ENCODE measurements at places on chromosomes 2 and 18. TPM values are rescaled to one million over a fixed set of nuclear protein-coding genes. Genes with fewer than 3 reads are reported as not detected.

GRCh38 chr18:44921974-44922373 is 241.3 kb downstream of the SETBP1 start:
- DNase-seq = no peak

ARHGAP15 gene
- 33.8 TPM for total RNA-seq

DNA sequence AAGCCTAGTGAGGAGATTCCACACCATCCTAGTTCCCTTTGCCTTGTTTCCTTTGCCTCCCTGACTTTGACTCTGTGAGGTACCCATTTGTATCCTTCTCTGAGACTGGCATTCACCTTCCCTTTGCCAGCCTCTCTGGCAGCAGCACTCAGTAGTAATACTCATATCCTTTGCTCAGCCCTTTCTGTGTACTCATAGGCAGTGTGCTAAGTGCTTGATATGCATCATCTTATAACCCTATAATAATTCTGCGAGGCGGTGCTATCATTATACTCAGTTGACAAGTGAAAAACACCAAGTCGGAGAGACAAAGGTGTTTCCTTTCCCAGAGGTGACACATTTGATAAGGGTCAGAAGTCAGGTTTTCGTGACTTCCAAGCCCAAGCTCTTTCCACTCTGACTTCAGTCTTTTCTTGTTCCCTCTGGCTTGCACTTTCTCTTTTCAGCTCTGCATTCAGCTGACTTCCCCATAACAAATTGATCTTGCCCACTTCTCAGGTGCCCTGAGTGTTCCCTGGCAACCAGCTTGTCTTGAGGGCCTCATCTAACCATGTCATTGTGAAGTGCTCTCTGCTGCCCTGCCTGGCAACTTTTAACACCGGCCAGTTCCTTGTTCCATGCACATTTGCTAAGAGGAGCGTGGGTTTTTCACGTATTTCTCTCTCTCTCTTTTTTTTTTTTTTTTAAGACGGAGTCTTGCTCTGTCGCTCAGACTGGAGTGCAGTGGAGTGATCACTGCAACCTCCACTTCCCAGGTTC is 94.5 kb upstream of the UPP2 start:
- no peak for DNase-seq

PLGLB2 gene
- total RNA-seq = 2.2 TPM

DNA sequence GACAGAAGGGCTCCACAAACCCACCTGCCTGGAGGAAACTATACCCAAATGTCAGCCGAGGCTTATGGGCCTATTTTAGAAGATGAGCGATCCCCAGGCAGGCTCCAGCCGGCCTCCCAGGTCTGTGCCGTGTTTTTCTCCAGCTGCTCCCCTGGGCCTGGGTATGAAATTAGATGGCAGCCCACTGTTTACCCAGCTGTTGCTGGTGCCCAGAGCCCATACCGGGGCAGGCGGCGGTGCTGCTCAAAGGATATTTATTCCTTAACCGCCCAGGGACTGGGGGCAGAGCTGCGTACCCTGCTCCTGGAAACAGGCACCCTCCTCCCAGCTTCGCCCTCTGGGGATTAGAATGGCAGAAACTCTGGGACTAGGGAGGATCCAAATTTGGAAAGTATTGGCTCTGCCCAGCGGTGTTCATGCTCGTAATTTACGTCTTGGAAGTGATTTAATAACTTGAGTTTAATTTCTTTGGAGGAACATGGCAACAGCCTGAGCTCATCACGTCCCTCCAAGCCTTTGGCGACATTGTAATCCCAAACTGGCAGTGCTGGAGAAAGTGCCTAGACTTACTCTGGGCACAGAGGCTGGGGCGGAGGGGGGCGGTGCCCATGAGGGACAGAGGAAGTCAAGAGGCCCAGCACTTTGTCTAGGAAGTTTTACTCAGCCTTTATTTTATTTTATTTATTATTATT is 199.2 kb downstream of the KLHL29 start:
- no peak for DNase-seq

CRYGD gene
- not detected for total RNA-seq

- no peak for DNase-seq
Observed at GRCh38 chr2:23312996-23313606, 71.9 kb upstream of the KLHL29 start.

DNA sequence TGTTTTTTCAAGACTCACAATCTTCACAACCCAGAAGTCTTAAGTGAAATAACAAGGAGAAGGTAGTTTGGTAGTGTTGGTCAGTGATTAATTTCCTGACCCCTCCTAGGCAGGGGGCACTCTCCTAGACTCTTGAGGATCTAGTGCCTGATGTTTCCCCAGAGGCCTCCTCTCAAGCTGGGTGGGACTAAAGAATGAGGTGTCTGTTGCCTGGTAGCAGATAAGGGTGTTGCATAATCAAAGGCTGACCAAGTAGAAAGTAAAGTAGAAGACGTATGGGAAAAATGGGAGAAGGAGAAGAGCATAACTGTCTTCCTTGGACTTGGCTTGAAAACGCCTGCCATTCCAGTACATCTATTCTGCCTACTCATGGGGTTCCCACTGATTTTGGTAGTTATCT is 37.8 kb downstream of the VIT start:
- no peak for DNase-seq

KIAA2012 gene
- total RNA-seq = 0.10 TPM

- no peak for DNase-seq
Observed at GRCh38 chr2:224055101-224055500, 16.0 kb upstream of the SERPINE2 start.

UXS1 gene
- 26.6 TPM for total RNA-seq

DNA sequence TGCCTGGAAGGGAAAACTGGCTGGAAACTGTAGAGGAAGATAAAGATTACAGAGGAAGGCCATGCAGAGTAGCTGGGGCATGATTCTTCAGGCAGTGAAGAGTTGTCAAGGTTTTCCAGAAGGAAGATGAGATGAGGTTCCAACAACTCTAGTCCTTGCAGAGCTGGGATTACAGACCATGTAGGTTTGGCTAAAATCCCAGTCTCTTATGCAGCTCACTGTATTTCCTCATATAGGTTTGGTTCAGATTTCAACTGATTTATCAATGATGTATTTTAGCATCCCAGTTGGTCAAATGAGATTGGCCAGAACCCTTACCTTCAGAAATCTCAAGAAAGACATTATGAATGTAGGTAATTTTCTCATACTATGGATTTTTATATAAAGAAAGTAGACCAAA is 16.4 kb downstream of the FAP start:
- DNase-seq = no peak

RGPD3 gene
- 0.30 TPM for total RNA-seq

DNA sequence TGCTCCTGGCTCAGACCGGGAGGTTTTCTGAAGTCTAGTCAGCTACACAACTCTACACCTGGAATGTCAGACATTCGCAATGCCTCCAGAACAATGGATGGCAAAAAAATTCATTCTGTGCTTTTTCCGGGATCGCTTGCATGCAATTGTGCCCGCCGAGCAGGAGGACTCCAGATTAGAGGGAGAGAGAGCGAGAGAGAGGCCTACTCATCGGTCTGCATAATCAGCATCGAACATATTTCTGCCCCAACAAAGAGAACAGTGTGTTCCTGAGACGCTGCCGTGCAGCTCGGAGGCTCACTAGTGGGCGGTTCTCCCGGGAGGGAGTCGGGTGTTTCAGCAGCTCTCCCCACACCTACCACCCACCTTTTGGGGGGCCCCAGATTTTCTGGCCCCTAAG is 117.1 kb downstream of the KLHL29 start:
- DNase-seq = no peak

- DNase-seq = no peak
Observed at GRCh38 chr2:168192839-168193616, 54.4 kb downstream of the STK39 start.

POTEF gene
- total RNA-seq = not detected

GRCh38 chr2:173205375-173205774 is 129.7 kb downstream of the MAP3K20 start:
- peak; percentile 77 for DNase-seq

RBFA gene
- total RNA-seq = 33.4 TPM

FSIP2 gene
- 2.6 TPM for total RNA-seq

DNA sequence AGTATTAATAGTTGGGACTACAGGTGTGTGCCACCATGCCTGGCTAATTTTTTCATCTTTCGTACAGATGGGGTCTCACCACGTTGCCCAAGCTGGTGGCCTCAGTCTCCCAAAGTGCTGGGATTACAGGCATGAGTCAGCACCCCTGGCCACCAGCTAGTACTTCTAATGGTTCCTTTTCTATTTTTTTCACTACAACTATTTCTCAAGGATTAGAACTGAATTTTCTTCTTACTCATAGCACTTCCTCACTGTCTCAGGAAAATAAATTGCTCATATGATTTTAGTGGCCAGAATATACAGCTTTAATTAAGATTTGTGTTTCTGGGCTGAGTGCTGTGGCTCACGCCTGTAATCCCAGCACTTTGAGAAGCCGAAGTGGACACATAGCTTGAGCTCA is 43.2 kb upstream of the SOS1 start:
- DNase-seq = no peak

UGT1A9 gene
- total RNA-seq = not detected

PPIG gene
- total RNA-seq = 44.2 TPM

- DNase-seq = peak; percentile 9
Observed at GRCh38 chr2:219514196-219514761, at the start of gene ASIC4. TSS of gene ASIC4 (plus strand) at chr2:219514482. CDS start at chr2:219514725, 243 bp downstream.

GRCh38 chr2:190794790-190795189 is 85.8 kb upstream of the GLS start:
- no peak for DNase-seq

DNA sequence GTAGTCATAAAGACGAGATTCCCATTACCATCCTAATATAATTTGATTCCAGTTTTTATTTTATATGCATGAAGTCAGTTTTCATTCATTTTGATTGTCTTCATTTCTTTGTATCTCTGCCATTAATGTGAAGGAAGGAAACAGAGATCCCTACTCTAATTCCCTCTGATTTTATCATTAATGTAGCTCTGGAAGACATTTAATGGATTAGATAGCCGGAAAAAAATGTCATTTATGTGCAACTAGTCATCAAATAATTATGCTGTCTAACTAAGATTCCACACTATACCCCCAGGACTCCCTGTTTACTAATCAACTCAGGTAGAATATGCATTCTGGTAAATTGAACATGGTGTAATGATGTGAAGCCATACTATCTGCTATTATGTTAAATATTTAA is 19.9 kb downstream of the RHBDD1 start:
- DNase-seq = no peak

KCNG2 gene
- 0.49 TPM for total RNA-seq

DNA sequence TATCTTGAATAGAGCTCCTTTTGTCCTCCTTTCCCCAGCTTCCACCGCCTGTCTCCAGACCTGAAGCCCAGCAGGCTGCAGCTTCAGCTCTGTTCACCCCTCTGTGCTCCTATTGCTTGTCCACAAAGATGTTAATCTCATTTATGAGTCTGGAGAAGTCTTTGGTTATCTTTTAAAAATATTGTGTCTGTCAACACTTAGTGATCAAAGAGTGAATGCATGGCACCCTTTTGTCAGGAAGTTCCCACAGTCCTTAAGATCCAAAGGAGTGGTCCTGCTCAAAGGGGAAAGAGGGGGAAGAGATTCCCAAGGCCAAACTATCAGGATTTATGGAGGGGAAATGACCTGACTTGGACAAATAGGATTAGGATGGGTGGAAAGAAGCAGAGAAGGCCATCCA is 118.9 kb downstream of the ACAA2 start:
- no peak for DNase-seq

DNA sequence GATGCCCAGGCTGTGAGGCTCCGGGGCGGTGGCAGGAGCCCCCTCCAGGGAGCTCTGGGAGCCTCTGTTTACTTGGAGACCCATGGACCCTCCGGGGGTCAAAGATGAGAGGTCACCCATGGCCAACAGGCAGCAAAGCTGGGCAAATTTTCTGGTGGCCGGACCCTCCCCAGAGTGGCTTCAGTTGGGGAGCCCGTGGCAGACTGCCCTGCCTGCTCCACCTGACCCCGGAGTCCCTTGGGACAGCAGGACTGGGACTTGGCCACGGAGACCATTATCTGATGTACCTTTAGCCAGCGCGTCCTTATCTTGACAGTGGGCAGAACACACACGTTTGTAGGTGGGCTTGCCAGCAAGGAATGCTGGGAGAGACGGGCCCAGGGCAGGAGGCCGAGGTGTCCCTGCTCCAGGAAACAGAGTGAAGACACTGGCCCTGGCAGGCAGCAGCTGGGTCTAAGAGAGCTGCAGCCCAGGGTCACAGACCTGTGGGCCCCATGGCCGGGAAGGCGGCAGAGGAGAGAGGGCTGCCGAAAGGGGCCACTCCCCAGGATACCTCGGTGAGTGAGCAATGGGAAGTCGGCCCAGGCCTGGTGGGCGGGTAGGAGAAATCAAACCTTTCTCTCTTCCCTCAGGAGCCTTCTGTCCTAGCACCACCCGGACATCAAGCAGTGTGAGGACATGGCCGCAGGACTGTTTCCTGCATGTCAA is at the start of the genes ABCG5 and ABCG8:
Gene ABCG5 (minus strand): TSS at position 280 of the 708 bp plus-strand sequence. CDS start 160 bp downstream, at position 120.
Gene ABCG8 (plus strand): TSS at position 412 of the 708 bp plus-strand sequence. CDS start 83 bp downstream, at position 495.
- DNase-seq = no peak

DNA sequence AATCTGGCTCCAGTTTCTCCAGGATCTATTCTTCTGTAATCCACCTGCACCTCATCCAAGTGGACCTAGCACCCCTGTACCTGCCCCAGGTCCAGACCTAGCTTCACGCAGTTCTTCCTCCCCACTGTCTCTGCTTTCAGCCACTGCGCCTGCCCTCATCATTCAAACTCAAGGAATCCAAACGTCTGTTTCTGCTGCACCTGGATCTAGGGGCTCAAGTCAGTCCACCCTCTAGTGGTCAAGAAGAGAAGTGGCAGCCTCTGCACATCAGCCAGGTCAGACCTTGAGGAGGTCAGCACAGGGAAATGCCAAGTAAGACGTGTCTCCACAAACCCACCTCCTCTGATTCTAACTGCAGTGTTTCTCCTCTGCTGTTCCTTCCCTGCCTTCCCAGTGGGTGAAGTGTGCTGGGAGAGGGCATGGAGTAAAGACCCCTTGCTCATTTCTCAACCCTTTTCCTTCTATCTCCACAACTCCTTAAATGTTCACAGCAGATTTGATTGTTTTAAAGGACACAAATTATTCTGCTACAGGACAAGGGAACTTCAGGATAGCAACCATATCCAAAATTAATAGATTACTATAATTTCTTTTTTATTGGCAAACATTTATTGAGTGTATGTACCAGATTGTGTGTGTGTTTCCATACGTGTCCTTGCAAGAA is 8.6 kb upstream of the RNF152 start:
- DNase-seq = no peak
